ENCODE measurements at places on chromosomes 7 and 10.

GRCh38 chr7:154744256-154744860, 258.6 kb downstream of the PAXIP1 start:
- DNase-seq = peak; percentile 44

DNA sequence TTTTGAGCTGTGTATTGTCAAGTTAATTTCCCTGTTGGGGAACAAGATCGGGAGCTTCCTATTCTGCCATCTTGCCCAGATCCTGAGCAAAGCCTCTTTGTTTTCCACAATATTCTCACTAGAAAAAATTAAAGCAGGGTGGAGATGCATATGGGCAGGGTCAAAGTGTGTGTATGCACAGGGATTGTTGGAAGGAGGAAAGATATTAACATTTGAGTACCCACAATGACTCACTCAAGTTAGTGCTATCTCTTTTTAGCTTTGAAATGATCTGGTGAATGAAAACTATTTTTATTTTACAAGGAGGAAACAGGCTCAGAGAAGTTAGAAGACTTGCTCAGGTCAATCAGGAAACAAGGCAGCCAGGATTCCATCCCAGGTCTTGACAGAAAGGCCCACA, 6.7 kb upstream of the BTBD16 start:
- DNase-seq = no peak

GRCh38 chr7:92705831-92706230, 115.6 kb upstream of the FAM133B start:
- no peak for DNase-seq

DNA sequence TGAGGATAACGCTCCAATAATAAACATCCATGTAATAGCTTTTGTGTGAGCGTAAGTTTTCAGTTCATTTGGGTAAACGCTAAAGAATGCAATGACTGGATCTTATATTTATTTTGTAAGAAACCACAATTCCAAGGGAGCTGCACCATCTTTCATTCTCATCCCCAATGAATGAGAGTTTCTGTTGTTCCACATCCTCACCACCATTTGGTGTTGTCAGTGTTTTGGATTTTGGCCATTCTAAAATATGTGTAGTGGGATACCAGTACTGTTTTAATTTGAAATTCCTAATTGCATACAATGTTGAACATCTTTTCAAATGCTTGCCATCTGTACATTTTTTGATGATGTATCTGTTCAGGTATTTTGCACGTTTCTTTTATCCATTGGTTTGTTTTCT, 50.9 kb upstream of the SEMA3D start:
- no peak for DNase-seq

DNA sequence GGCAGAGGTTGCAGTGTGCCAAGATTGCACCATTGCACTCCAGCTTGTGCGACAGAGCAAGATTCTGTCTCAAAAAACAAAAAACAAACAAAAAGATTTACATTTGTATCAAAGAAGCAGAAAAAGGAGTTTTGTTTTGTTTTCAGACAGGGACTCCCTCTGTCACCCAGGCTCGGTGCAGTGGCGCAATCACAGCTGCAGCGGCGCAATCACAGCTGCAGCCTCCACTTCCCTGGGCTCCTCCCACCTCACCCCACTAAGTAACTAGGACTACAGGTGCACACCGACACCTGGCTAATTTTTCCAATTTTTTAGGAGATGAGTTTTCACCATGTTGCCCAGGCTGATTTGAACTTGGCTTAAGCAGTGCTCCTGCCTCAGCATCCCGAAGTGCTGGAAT, 1.8 kb downstream of the ARMC10 start:
- no peak for DNase-seq

DNA sequence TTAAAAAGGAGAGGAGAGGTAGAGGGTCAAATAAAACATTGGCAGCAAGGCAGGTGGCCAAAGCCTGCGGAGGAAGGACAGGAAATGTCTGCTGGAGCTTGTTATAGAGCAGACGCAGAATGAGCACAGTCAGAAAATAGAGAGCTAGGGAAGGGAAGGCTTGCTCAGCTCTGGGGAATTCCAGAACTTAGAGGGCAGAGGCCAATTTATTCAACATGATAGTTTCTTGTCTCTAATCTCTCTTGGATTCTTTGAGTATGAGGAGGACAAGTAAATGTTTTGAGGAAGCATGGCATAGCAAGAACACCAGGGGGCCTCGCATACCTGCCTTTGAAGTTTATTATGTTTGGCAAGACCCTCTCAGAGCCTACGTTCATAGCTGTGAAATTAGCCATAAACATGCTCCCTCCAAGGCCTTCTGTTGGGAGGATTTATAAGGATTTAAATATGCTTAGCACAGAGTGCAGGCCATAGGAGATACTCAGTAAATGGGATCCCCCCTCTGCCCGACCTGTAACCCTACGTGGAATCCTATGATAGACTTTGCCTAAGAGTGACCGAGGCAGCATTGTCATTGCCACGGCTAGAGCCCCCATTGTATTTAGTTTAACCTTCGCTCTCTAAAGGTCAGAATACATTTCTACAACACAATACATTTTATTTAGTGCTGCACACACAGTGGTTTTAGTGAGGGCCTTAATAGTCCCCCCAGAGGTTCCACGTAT, 293.9 kb downstream of the CCDC3 start:
- peak; percentile 70 for DNase-seq

- DNase-seq = peak; percentile 39
Measured at GRCh38 chr7:111266613-111267012, 175.7 kb downstream of the LRRN3 start.

DNA sequence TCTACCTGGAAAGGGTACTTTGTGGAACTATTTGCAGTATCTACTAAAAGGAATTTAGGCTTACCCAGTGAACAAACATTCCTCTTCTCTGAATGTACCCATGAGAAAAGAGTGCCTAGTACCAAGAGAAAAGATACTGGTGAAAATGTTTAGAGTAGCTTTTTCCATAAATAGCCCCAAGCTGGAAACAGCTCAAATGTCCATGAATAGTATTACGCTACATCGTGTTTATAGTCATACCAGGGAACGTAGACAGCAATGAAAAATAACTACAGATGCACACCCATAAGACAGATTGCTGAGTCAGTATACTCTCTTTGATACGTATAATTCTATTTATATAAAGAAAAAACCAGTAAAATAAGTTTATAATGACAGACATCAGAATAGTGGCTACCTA, 285.9 kb downstream of the KLF6 start:
- peak; percentile 17 for DNase-seq

- no peak for DNase-seq
Measured at GRCh38 chr10:132859084-132859855, 73.3 kb upstream of the NKX6-2 start.

GRCh38 chr10:25766687-25767221, 167.3 kb upstream of the MYO3A start:
- DNase-seq = peak; percentile 91

GRCh38 chr7:33700001-33700899, 205.1 kb upstream of the BMPER start:
- no peak for DNase-seq

GRCh38 chr7:35039343-35039742, 2.1 kb upstream of the DPY19L1 start:
- no peak for DNase-seq

DNA sequence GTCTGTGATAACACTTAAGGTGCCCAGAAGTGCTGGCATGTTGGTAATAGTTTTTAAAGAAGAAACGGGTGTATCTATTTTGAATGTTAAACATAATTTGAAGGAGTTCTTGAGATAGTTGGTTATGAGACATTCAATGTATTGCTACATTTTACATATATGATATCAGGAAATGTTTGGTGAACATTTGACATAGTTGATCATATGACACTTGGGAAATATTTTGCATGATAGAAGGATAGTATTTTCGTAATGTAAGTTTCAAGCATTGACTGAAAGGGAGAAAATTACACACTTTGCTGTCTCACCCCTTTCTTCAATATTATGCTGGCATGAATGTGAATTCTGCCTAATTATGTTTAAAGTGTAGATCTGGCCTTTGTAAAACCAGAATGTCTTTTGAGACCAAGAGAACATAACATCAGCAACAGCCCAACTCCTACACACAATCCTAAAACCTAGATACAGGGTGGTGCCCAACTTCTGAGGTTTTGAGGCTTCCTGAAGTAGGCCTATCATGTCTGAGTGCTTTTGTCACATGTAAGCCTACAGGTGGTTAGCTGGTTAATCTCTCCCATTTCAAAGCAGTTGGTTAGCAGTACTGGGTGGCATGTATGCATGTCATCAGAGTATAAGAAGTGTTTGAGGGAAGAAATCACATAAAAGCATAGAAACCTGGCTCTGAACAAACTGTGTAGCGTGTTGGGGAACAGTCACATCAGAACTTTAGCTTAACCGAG, 2.1 kb downstream of the ADD3 start:
- DNase-seq = no peak

- peak; percentile 61 for DNase-seq
Measured at GRCh38 chr10:100826983-100827818, 81.8 kb downstream of the PAX2 start.

GRCh38 chr7:132257253-132257652, 319.0 kb downstream of the PLXNA4 start:
- DNase-seq = no peak

Measured in GM23338 (cell line).